Right renal cortex interstitium (tissue), 3 donors: ENCODE measurements at places on chromosomes 2 and 18.

GRCh38 chr18:48884306-48884705, 66.5 kb downstream of the SMAD7 start:
- DNase-seq = no peak

- peak; percentile 2 for DNase-seq
Observed at GRCh38 chr2:107807988-107808387, 18.7 kb upstream of the RGPD4 start.

DNA sequence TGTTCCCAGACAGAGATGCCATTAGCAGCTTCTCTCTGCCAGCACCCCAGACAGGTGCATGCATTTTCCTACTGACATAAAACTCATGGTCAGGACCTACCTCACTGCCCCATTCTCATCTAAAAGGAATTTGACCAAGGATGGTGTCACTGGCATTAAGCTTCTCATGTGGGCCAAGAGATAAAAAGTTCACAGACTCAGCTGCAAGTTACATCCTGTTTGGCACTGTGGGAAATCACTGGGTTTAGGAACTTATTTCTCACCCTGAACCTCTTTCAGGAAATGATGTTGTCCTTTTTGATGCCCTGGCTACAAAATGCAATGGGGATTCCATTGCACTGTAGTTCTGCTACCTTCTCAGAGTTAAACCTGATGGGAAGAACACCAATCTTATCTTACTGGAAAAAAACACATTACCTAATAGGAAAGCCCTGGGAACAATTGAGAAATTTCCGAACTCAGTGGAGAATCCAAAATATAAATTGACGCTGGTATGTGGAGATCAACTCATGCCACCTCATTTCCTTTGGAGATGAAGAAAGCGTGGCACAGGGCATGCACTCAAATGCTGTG, 252.1 kb upstream of the COPS8 start:
- no peak for DNase-seq

GRCh38 chr2:11777066-11777782, 30.8 kb downstream of the LPIN1 start:
- DNase-seq = no peak

GRCh38 chr2:68907920-68908253, 36.7 kb upstream of the BMP10 start:
- no peak for DNase-seq

DNA sequence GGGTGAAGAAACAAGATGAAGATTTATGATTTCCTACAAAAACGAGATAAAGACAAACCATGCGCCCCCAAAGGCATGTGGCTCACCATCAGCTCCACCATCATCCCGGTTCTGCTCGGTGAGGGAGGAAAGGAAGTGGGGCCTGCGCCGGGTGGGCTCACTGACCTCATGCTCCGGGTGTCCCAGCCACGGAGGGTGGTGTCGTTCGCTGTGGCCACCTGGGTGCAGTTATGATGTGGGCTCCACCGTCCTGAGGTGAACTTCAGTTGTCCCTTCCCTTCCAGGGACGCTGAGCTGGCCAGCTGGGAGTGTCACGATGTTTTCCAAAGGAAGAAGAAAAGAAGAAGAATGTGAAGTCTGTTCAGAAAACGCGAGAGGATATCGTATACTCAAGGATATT, 180.9 kb downstream of the EIPR1 start:
- no peak for DNase-seq

DNA sequence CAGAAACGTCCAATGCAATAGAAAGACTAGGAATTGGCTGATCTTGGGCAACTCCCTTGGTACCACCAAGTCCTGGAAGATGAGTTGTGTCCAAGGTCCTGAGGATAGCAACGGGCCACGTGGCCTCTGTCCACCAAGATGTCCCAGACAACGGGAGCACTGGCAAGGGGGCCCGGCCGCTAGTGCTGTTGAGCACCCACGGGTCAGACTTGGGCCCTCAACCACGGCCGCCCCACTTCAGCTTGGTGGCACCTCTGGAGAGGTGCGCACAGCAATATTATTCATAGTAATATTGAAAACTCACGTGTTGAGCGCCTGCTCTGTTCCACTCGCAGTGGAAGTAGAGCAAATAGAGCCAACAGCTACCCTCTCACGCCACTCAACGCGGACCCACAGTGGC, 19.0 kb downstream of the PASK start:
- DNase-seq = no peak

DNA sequence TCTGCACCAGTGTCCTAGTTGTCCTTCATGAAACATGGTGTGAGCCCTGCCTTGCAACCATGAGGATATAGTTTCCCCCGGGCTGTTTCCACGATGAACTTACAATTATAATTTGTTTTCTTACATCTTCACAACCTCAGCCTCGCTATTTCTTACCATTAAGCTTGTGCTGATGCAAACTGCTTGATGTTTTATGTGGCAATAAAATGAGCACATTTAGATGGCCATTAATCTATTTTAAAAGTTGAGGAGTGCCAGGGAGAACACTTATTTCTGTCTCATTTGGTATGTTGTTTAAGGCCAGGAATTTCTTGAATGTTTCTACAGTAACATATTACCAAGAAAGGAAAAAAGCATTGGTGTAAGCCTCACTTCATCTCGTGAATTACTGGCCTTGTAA, 214.5 kb upstream of the SLC8A1 start:
- DNase-seq = peak; percentile 62

DNA sequence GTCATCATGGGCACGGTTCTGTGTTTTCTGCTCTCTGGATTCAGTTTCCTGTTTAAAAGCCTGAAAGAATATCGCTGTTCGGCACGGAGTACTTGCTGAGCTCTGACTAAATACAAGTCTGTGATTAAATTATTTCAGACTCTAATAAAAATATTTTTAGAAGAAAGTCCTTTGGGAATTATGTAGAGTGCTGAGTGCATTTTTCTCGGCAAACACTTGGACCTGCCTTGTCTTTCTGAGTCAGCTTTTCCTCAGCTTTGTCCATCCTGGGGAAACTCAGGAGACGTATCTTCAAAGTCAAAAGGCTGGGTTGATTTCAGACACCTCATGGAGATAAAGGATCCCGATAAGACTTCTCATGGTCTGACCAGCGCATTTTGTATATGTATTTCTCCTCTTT, 45.9 kb downstream of the IL1R2 start:
- DNase-seq = no peak

GRCh38 chr2:106158871-106159270, 35.2 kb downstream of the UXS1 start:
- DNase-seq = no peak

GRCh38 chr2:204638471-204639194, 93.4 kb downstream of the PARD3B start:
- DNase-seq = no peak

GRCh38 chr2:219538504-219538951, 5.1 kb downstream of the CHPF start:
- DNase-seq = no peak

GRCh38 chr2:229520691-229521096, 193.7 kb downstream of the DNER start:
- peak; percentile 48 for DNase-seq

DNA sequence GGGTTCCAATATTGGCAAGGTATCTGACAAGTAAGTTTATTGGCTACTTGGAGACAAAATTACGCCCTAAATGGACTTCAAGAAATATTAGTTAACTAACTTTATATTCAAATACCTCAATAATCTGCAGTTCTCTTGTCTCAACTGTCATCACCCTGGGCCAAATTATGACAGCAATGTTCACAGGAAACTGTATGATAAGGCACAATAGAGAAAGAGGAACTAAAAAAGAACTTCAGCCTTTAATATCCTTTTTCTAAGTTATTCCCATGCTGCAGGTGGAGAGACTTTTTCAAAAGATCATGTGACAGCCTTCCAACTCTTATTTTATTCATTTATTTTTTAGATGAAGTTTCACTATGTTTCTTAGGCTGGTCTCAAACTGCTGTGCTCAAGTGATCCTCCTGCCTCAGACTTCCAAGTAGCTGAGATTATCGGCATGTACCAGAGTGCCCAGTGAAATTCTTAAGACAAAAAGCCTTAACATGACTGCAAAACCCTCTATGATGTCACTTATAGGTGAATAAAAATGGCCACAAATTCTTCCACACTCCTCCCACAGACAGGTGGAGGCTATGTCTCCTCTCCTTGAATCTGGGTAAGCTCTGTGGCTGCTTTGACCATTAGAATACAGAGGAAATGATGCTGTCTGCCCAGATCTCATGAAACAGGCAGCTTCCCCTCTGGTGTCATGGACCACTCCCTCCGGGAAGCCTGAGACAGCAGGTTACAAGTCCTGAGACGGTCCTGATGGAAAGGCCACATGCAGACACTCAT, 211.0 kb downstream of the TGIF1 start:
- no peak for DNase-seq

- no peak for DNase-seq
Observed at GRCh38 chr2:128774320-128775216, 455.9 kb upstream of the HS6ST1 start.

DNA sequence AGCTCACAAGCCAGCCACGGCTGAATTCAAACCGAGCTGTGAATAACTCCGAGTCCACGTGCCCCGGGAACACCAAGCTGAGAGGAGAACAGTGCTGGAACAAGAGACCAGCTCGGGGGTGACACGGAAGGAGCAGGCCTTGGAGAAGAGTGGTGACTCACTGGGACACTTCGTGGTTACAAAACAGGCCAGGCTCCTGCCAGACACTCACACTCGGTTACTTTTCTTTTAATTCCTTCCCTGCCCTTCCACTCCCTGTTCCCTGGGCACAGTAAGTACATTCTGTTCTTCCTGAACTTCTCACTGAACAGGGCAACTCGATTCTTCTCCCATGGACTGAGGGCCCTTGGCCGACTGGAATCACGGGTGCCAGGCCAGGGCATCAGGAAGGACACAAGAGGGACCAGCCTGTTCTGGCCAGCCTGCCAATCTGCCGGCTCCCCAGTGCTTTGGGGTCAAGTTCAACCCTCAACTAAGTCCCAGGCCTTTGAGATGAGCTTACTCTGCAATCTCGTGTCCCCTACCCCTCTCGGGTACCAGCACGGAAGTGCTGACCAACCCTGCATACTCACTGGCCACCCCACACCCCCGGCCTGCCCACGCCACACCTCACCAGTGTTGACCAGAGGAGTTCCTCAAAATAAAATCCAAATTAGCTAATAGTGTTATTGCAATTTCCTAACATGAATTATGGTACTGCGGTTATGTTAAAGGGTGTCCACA, 87.5 kb downstream of the TFCP2L1 start:
- DNase-seq = no peak

- no peak for DNase-seq
Observed at GRCh38 chr2:36587556-36587955, 10.4 kb downstream of the FEZ2 start.

DNA sequence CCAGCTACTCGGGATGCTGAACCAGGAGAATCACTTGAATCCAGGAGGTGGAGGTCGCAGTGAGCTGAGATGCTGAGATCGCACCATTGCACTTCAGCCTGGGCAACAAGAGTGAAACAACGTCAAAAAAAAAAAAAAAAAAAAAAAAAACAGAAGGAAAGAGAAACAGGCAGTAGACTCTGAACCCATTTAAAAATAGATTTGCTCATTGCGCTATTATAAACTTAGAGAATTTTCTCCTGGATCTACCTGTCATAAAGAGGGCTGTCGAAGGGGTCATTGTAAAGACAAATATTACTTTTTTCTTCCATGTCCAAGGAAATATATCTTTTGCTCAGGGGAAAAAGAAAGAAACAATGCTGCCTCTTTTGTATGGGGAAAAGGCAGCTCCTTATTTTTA, 425.0 kb upstream of the ID2 start:
- DNase-seq = no peak

GRCh38 chr18:65073060-65073550, 677.7 kb upstream of the CDH7 start:
- no peak for DNase-seq

GRCh38 chr2:158204741-158205165, 103.1 kb downstream of the UPP2 start:
- no peak for DNase-seq

DNA sequence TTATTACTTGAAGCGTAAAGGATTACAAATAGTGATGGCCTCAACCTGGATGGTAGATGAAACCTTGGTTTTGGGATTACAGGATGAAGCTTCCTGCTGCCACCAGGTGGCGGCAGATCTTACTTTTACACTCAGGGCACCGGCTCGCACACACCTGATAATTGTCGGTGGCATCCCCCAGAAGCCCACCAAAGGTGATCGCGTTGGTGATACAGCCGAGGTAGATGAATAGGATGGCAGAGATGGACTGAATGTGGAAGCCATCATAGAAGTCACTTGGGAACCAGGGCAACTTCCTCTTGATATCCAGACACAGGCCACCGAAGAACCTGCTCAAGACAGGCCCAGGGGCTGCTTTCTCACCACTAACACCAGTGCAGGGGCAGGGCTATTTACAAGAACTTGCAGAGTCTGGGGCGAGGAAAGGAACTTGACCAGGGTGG, 51.8 kb downstream of the MTHFD2 start:
- no peak for DNase-seq

- peak; percentile 30 for DNase-seq
Observed at GRCh38 chr2:23824777-23825212, 102.1 kb downstream of the ATAD2B start.

DNA sequence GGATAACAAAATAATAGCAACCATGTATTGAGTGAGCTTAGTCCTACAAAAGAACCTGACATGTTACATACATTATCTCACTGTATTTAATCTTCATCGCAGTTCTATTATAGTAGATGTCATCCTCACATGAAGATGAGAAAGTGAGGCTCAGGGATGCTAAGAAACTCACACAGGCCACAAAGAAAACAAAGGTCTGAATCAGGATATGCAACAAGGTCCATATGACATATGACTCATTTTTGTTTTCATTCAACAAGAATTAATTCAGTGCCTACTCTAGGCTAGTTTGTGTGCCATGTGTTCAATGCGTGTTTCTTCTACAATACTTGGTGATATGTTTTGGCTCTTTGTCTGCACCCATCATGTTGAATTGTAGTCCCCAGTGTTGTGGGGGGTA, 219.7 kb upstream of the EPHA4 start:
- DNase-seq = no peak

DNA sequence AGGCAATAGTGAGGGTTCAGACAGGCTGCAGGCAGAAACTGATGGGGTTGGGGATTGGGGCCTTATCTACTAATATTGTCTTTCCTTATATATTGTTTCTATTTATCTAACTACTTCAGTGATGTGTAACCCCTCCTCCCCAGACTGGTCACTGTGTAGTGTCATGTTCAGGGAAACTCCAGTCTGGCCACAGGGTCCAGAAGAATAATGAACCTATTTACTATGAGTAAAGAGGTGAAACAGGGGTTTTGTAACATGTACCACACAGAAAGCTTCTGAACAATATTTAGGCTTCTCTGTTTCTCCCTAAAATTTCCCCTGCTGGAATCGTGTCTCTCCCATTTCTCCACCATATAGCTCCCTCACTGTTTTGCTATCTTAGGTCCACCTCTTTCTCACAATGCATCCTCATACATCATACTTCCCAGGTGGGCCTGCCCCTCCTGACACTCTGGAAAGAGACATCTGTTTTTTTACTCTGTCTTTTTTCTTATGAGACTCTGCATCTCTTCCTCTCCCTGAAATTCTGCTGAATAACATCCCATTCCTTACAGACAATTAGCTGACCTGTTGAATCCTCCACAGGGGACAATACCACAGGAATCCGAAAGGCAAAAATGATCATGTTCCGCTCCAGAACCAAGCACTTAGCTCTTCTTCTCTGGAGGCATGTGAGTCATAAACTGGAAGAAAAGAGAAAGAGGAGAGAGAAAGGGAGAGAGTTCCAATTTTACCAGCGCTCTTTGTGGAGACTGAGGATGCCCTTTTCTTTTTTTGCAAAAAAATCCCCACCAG, 154.8 kb downstream of the ZEB2 start:
- no peak for DNase-seq

- no peak for DNase-seq
Observed at GRCh38 chr2:25374411-25374810, 32.7 kb upstream of the DNMT3A start.

GRCh38 chr18:77124452-77124922, 8.1 kb downstream of the MBP start:
- DNase-seq = no peak

GRCh38 chr18:61154866-61155265, 178.4 kb upstream of the CDH20 start:
- no peak for DNase-seq
